ENCODE measurements at places on chromosomes 6 and 20. TPM values are rescaled to one million over a fixed set of nuclear protein-coding genes. Genes with fewer than 3 reads are reported as not detected.
A peak's percentile ranks its signal among the peaks of the same experiment; 100 is the strongest.

PLEKHG1 gene
- 24.5 TPM for total RNA-seq

C6orf132 gene
- 41.2 TPM for total RNA-seq

DNA sequence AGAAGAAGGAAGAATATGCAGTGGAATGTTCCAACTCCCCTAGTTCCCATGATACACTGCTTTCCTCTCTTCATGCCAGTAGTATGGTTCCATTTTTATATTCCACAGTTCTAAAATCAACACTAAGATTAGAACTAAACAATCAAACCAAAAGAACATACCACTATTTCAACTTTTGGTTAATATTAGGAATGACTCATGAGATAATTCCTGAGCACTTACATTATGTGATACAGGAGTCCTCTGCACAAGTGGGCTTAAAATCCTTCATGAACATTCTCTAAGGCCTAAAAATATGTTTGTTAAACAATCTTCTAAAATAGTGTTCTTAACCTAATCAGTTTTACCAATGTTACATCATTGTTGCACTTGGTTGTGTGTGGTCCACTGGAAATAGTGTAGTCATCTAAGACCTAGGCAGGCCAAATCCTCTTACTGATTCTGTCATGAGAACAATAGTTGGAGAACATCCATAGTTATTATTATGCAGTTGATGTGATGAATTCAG lies 30.3 kb upstream of the RCAN2 start:
- no peak for DNase-seq

GRCh38 chr20:9402141-9402540 lies 112.2 kb upstream of the LAMP5 start:
- DNase-seq, result no peak

DNA sequence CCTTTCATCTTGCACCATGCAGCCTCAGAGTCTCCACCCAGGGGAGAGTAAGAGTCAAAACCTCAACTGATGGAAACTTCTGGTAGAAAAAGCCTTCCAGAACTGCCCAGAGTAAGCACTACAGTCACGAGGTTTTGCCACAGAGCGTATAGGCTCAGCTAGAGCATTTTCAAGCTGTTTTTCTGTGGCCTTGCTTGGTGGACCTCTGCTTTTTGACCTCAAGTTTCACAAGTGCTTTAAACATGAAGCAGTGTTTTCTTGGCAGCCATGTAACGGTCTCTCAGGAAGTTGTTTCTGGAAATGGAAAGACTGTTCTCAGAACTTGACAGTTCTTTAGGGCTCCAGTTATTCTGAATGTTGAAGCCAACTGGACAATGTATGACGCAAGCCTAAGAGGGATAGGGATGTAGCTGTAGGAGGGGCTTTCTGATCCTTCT lies 146.5 kb downstream of the ZDHHC14 start:
- DNase-seq, result peak; percentile 34

DNA sequence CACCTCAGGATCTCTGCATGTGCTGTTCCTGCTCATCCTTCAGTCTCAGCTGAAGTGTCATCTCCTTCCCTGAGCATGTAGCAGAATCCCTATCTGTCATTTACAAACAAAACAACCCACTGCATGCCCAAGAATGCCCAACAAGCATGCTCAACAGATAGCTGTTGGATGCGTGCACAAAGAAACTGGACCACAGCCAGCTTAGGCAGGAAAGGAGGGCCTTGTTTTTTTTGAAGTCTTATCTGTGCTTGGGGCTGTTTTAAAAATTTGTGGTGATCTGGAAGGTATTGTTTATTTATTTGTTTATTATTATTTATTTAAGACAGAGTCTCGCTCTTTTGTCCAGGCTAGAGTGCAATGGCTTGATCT lies 18.5 kb upstream of the SLC16A10 start:
- no peak for DNase-seq

- DNase-seq, result no peak
Observed at GRCh38 chr6:169994739-169995138, 243.3 kb downstream of the ERMARD start.

DNA sequence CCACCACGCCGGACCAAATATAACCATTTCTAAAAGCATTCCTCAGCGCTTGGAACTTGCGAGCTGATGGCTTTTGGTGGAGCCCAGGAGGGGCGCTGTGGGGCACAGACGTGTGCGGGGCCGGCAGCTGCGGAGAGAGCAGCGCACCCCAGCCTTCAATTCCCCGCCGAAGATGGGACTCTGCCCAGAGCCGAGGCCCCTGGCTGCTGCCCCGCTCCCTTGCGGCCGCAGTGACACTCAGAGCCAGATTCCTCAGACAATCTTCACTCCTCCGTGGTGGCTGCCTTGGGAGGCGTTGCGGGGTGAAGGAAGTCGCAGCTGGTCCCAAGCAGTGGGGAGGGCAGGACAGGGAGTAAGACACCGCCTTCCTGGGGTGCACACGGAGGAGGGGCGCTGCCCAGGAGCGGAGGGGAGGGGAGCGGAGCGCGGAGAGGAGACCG lies 87.7 kb downstream of the TMEM242 start:
- DNase-seq, result peak; percentile 67

Measured in mucosa of gallbladder (tissue), 1 donor.